A375 (cell line): ENCODE measurements at places on chromosomes 16 and 17. TPM values are rescaled to one million over a fixed set of nuclear protein-coding genes. Genes with fewer than 3 reads are reported as not detected.

The CCDC200 gene
- total RNA-seq = 0.23 TPM in 1 of 2 replicates, not detected in the other

The ABCC6 gene
- total RNA-seq = 0.29 and 1.8 TPM in 2 replicates

The RNF112 gene
- total RNA-seq = 0.08 and 0.26 TPM in 2 replicates

The CD300H gene
- total RNA-seq = not detected in 2 replicates

The ABCC12 gene
- 0.11 TPM in 1 of 2 replicates, not detected in the other for total RNA-seq

The TMC8 gene
- total RNA-seq = 0.11 TPM in 1 of 2 replicates, not detected in the other

The KRTAP4-16 gene
- not detected in 2 replicates for total RNA-seq

The NAE1 gene
- total RNA-seq = 82.9 and 106 TPM in 2 replicates

The MAPT gene
- 0.88 and 3.1 TPM in 2 replicates for total RNA-seq

The C17orf58 gene
- 30.9 and 37.7 TPM in 2 replicates for total RNA-seq

The DHX58 gene
- 7.0 and 7.7 TPM in 2 replicates for total RNA-seq

The MARVELD3 gene
- not detected in 2 replicates for total RNA-seq

The KRT40 gene
- not detected in 2 replicates for total RNA-seq

The FBXW10 gene
- not detected in 2 replicates for total RNA-seq

The RPRML gene
- total RNA-seq = 0.56 TPM in 1 of 2 replicates, not detected in the other

The PCGF2 gene
- total RNA-seq = 10.5 and 14.5 TPM in 2 replicates

The OR4D1 gene
- not detected in 2 replicates for total RNA-seq

The PIRT gene
- total RNA-seq = not detected in 2 replicates

The KRT25 gene
- not detected in 2 replicates for total RNA-seq

The OTOA gene
- total RNA-seq = not detected in 2 replicates

The GNGT2 gene
- total RNA-seq = 0.27 and 0.38 TPM in 2 replicates

The PMM2 gene
- 54.5 and 69.5 TPM in 2 replicates for total RNA-seq

The ACAP1 gene
- 2.5 and 5.1 TPM in 2 replicates for total RNA-seq

The PTX4 gene
- not detected in 2 replicates for total RNA-seq

The PMFBP1 gene
- 0.19 and 3.7 TPM in 2 replicates for total RNA-seq

The MEIOB gene
- not detected in 2 replicates for total RNA-seq

The KRTAP4-5 gene
- not detected in 2 replicates for total RNA-seq

The SRL gene
- total RNA-seq = not detected in 2 replicates

The GINS3 gene
- 16.1 and 16.2 TPM in 2 replicates for total RNA-seq

The ORC6 gene
- total RNA-seq = 50.4 and 51.8 TPM in 2 replicates

The DOC2B gene
- 0.03 TPM in 1 of 2 replicates, not detected in the other for total RNA-seq

The MARCHF10 gene
- 0.19 and 0.24 TPM in 2 replicates for total RNA-seq

The ITPRIPL2 gene
- total RNA-seq = 32.8 and 37.8 TPM in 2 replicates

The OR1F1 gene
- total RNA-seq = not detected in 2 replicates
